Stimulated activated CD8-positive, alpha-beta memory T cell treated with anti-CD3 and anti-CD28 coated beads, Interleukin-2, amount 100 ng/mL, for 1 hour (primary cell): ENCODE measurements at places on chromosomes 11 and 22.

DNA sequence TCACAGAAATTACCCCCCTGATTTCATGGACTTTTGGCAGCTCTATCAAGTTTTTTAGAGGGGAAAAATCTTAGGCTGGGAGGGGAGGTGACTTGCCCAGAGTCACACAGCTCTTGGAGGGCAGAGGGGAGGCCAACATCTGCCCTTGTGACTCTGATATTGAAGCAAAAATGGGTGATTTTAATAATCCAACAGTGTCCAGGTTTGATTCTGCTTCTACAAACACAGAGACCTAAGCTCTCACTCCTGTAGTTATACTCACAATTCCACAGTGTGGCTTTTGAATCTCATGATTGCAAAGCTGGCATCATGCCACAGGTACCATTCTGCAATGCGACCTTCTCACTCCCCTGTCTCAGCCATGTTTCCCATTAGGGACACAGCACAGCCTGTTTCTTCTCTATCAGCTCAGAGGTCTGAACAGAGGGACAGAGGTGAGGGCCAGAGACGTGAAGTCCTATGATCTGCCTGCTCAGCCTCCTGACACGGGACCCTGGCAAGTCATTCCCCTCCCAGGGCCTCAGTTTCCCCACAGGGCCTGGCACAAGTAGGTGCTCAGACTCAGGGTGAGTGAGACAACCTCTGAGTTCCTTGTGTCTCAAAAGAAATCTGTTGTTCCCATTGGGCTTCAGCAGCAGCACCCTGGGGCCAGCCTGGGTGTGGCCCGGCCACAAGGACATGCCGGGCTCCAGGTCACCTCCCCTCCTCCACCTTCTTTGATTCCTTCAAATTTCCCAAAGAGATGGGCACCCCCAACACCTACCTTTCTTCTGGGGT lies 766 bp downstream of the APOL2 start:
- DNase-seq: no peak

- no peak for DNase-seq
Measured at GRCh38 chr22:39215426-39216142, 29.2 kb downstream of the PDGFB start.

DNA sequence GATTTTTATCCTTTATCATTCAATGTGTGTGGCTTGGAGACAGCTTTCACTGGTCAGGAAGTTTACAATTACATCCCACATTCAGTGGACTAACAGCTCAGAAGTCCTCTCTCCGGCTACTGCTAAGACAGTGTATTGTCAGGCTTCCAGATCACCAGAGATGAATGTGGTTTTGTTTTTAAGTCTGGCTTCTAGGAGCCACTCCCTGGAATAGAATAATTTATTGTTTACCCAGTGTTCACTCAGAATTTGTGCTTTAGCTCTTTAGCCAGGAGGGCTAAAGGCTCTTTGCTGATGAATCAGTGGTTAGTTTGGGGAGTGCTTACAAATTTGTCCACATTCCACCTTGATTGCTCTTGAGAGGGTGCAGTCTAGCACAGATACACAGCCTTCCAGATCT lies 26.5 kb downstream of the TRIM77 start:
- no peak for DNase-seq

GRCh38 chr22:17792299-17792698 lies 18.0 kb upstream of the BID start:
- DNase-seq: no peak

DNA sequence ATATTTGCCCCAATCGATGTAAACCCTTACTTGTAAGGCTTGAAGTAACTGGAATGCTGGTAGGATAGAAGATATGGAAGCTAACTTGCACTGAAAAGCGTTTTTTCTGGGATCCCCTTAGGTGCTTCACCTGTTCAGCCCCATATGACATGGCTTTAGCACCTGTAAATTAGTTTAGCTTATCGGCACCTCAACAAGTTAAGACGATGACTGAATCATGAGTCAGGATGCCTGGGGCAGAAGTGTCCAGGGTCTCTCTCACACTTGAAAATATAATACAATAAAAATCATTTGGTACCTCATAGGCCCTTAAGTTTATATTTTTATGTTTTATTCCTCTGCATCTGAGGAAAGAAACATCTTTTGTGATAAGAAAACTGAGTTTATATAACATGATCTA lies 409.2 kb upstream of the LRRC4C start:
- DNase-seq: no peak

DNA sequence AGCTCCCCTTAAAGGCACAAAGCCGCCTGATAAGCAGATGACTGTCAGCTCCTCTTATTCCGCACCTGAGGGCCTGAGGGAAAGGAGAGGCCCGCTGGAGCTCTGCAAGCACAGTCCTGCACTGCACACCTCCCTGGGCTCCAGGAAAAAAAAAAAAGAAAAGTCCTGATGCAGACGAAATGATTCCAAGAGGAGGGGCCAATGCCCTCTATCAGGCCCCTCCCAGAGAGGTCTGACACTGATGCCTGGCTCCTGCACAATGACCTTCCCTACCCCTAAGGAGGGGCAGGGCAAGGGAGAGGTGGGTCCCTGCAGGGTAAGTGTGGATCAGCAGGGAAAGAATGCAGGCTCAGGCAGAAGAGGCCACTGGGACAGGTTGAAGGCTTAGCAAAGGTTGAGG lies 572.7 kb downstream of the SOX6 start:
- DNase-seq: no peak

GRCh38 chr11:130785380-130786116 lies 130.7 kb downstream of the SNX19 start:
- DNase-seq: no peak

- no peak for DNase-seq
Measured at GRCh38 chr11:67284811-67285540, 4.1 kb upstream of the ANKRD13D start.

- no peak for DNase-seq
Measured at GRCh38 chr22:46106279-46107022, 43.9 kb upstream of the PPARA start.

GRCh38 chr11:74257959-74258553 lies 53.4 kb downstream of the P4HA3 start:
- DNase-seq: no peak
